ENCODE measurements at places on chromosomes 5 and 9. TPM values are rescaled to one million over a fixed set of nuclear protein-coding genes. Genes with fewer than 3 reads are reported as not detected.

- peaks cover 2% of the 10 kb centered on the region for H3K27me3 ChIP-seq
- no peaks in the 10 kb centered on the region for H3K4me1 ChIP-seq
- H3K36me3 ChIP-seq = no peaks in the 10 kb centered on the region
Observed at GRCh38 chr9:130299785-130300615, 34.4 kb downstream of the HMCN2 start.

DNA sequence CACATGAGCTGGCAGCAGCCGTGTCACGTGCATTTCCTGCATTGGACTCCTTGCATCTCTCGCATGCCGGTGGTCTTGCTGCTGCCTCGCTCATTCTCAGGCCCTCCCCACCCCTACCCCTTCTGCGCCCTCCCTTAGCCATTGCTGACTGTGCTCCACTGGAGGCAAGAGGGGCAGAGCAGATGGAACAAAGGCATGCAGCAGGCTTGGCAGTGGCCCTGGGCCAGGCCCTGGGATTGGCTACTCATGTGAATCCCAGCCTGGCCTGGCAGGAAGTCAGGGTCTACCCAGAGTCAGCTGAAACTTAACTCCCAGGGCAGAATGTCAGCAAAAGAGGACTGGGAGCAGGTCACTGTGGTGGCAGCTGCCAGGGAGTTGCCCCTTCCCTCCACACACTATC lies 62.3 kb downstream of the TSTD2 start:
- no peak overlapping the region for H3K27ac ChIP-seq
- DNase-seq = no peak
- no peaks in the 10 kb centered on the region for H3K27me3 ChIP-seq
- no peak overlapping the region for H3K4me3 ChIP-seq

- H3K4me3 ChIP-seq = no peak overlapping the region
- H3K27ac ChIP-seq = no peak overlapping the region
- no peak for DNase-seq
- no peaks in the 10 kb centered on the region for H3K27me3 ChIP-seq
- no peaks in the 10 kb centered on the region for H3K36me3 ChIP-seq
Observed at GRCh38 chr9:38342532-38342931, 50.0 kb upstream of the ALDH1B1 start.

GRCh38 chr9:114574438-114574837 lies 13.1 kb upstream of the ATP6V1G1 start:
- H3K4me1 ChIP-seq = no peaks in the 10 kb centered on the region
- no peak overlapping the region for H3K27ac ChIP-seq
- DNase-seq = no peak
- H3K4me3 ChIP-seq = no peak overlapping the region

DNA sequence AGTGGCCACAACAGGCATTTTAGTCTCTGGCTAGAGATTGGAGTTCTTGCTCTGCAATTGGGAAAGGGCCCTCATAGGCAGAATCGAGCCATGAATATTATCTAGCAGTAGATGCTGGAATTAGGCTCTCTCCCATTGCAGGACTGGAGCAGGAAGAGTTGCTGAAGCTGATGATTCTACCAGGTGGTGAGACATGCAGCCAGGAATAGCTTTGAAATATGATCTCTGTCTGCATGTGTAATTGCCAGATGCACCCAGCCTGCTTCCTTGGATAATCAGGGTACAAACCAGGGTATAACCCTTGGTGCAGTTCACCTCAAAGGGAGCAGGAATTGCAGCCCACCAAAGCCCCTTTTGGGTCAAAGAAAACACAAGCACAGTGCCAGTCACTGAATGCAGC lies 211.4 kb upstream of the FTMT start:
- DNase-seq = no peak
- H3K36me3 ChIP-seq = no peaks in the 10 kb centered on the region
- H3K4me1 ChIP-seq = no peaks in the 10 kb centered on the region
- H3K27me3 ChIP-seq = no peaks in the 10 kb centered on the region
- no peak overlapping the region for H3K27ac ChIP-seq

DNA sequence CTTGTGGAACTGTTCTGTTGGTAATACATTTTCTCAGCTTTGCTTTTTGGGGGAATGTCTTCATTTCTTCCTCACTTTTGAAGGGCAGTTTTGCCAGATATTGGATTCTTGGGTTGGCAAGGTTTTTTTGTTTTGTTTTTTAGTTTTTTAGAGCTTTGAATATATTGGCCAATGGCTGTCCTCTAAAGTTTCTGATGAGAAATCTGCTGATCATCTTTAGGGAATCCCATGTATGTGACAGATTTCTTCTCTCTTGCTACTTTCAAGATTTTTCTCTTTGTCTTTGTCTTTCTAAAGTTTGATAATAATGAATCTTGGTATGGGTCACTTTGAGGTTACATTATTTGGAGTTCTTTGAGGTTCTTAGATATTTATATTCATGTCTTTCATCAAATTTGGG lies 227.4 kb downstream of the FBXL7 start:
- no peak overlapping the region for H3K27ac ChIP-seq
- no peak overlapping the region for H3K4me3 ChIP-seq
- no peaks in the 10 kb centered on the region for H3K27me3 ChIP-seq
- no peaks in the 10 kb centered on the region for H3K4me1 ChIP-seq

- no peaks in the 10 kb centered on the region for H3K36me3 ChIP-seq
- no peak overlapping the region for H3K4me3 ChIP-seq
- peaks cover 2% of the 10 kb centered on the region for H3K27me3 ChIP-seq
Observed at GRCh38 chr5:128799945-128800344, 165.3 kb upstream of the SLC27A6 start.

PROB1 gene
- total RNA-seq = 3.2 TPM

DNAH5 gene
- not detected for total RNA-seq

IL3 gene
- total RNA-seq = 10.8 TPM

PRUNE2 gene
- total RNA-seq = 0.53 TPM

Measured in activated CD4-positive, alpha-beta T cell treated with anti-CD3 and anti-CD28 coated beads for 36 hours (primary cell).